ENCODE measurements at places on chromosomes 12 and 14.

- DNase-seq = peak; percentile 92
Measured at GRCh38 chr14:103562429-103563225, at the start of the genes BAG5 and COA8. Gene BAG5 (minus strand): TSS chr14:103562657. CDS start chr14:103561164, 1,493 bp downstream. Gene COA8 (plus strand): TSS chr14:103562960. CDS start chr14:103563002, 42 bp downstream.

DNA sequence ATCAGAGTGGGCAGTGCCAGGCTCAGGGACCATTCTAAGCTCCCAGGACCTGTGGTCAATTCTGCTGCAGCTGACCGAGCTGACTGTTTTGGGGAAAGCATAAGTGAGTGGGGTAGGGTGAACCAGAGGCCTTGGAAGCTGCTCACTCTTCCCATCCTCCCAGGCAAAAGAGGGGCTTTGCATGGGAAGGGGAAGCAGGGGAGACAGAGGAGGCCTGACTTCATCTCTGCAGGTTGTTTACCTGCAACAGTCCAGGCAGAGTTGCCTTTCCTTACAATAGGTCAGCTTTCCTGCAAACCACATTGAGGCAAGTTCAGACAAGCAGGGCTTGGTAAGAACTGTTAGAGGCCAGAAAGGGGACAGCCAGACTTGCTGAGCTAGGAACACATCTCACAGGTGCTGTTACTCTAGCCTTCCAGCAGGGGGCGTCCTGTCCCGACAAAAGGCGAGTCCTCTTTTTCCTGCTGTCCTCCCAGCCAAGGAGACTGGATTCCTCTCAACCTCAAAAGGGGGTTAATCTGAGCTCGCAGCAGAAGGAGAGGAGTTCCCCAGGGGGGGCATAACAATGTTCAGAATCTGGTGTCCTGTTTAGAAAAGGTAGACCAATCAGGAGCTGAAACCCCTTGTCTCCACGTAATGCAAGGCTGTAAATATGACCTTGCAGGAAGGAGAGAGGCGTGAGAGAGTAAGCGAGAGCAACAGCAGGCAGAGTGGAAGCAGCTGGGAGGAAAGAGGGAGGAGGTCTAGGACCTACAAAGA lies 4.3 kb upstream of the DHRS2 start:
- DNase-seq = peak; percentile 73

GRCh38 chr12:28234444-28234843 lies 44.2 kb downstream of the CCDC91 start:
- DNase-seq = no peak

DNA sequence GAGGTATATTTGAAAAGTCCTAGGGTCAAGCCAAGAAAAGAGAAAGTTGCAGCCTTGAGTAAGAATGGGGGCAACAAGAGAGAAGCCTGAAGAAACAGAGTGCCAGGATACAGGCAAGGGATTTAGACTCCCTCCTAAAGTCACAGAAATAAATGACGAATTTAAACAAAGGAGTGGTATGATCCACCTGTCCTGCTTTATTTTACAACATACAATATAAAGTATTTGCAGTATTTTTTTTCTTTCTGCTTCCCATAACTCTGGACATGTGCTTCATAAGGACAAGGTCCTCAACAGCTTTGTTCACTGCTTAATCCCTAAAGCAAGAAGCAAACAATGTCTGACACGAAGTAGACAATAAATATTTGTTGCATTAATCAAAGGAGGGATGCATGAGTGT lies 57.4 kb downstream of the IFNG start:
- DNase-seq = no peak

Measured in activated CD8-positive, alpha-beta T cell treated with anti-CD3 and anti-CD28 coated beads for 36 hours (primary cell).